ENCODE measurements at places on chromosomes 2 and 18.

- DNase-seq, result no peak
Observed at GRCh38 chr2:200329798-200330197, 23.3 kb downstream of the SPATS2L start.

- DNase-seq, result no peak
Observed at GRCh38 chr18:44342946-44343345, 337.7 kb upstream of the SETBP1 start.

- DNase-seq, result no peak
Observed at GRCh38 chr2:241641631-241642030, 4.1 kb downstream of the ATG4B start.

DNA sequence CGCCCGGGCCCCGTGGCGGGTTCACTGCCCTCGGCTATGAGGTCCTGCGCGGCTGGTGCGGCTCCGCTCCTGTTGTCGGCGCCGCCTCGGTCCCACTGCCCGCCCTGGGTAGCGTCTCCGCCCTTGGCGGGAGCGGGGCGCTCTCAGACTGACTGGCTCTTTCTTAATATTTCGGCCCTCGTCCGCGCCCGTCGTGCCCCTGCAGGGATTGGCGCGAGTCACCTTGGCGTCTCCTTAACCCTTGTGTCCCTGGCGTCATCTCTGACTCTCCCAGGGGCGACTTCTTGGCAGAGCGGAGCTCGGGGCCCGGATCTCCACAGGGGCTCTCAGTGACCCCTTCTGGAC is 1.3 kb downstream of the PTMA start:
- DNase-seq, result peak; percentile 56

DNA sequence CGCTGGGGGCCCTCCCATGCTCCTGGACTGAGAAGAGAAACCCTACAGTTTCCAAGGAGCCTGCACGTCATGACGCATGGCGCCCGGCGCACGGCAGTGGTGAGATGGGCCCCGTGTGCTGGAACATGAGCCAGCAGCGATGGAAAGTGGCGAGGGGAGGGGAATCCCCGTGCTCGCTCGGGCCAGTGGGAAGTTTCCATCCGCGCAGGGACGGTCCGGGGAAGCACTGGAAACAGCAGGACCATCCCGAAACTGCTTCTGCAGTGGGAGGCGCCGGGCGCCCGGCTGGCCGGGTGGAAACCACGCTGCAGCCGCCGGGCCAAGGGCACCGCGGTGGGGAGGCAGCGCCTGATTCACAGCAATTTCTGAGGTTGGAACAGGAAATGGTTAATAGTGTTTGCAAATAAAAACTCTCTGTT is 4.9 kb upstream of the PDCD1 start:
- peak; percentile 56 for DNase-seq

Data from CD4-positive, alpha-beta T cell treated with Interleukin-10 for 1 hour (primary cell).